ENCODE measurements at places on chromosomes 7 and 10.

DNA sequence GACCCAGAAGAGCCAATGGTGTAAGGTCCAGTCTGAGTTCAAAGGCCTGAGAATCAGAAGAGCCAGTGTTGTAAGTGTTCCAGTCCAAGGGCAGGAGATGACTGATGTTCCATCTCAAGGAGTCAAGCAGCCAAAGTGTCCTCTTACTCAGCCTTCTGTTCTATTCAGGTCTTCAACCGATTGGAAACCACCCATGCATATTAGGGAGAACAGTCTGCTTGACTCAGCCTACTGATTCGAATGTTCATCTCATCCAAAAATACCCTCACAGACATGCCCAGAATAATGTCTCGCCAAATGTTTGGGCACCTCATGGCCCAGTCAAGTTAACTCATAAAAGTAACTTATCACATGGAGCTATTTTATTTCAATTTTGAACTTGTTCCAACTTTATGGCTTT lies 2.9 kb upstream of the WDFY4 start:
- DNase-seq = no peak

DNA sequence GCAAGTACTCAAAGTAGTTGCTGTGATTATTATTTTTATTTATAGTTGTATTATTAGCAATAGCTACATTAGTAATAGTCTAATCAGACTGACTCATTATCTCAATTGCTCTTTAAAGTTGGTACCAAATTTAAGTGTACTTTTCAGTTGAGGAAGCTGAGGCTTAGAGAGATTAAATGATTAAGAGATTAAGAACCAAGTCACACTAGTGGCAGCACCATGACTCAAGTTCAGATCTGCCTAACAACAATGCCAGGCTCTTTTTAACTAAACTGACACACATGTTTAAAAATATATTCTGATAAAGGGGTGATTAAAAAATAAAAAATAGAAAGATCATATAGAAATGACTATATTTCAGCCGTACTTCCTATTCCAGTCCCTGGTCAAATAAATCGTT lies 42.0 kb downstream of the FZD1 start:
- no peak for DNase-seq

DNA sequence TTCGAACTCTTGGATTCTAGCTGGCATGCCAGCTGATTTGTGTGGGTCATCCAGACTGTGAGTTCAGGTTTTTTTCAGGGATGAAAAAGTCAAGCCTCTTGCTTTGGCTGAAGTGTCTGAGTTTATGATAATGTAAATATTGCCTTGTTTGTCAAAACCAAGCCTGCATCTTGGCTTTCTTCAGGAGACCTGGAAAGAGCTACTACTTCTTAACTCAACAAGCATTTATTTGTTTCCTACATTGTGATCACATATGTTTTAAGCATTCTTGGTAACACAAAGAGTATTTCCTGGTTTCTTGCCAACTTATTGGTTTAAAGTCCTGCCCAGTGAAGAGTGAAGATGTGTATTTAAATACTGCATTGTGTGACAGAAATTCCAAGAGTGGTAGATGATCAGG lies 407.1 kb downstream of the LRMDA start:
- no peak for DNase-seq

DNA sequence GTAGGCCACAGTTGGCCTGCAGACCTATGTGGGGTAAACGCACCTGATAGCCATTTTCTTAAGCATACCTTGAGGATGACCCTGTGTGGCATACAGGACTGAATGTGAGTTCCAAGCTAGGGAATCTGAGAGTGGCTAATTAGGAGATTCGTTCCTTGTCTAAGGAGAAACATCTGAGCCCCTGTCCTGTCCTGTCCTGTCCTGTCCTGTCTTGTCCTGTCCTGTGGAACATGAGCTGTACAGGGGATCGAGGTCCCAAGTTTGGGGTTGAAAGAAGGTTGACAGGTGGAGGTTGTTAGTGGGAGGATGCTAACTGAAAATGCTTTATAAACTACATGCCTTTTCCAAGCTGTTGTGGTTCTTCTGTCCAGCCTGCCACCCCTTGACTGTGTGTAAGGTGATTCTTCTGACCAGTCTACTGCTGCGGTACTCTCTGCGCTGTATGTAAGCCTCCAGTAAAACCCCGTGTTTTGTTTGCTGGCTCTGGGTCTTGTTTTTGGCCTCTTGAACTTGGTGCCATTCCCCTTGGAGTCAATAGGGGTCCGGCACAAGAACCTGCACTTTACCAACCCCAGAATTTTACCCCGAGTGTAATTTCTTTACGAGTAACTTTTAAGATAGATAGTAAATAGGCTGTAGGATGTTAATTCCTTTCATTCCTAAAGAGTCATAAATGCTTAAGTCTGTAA lies 26.4 kb downstream of the ZNRF2 start:
- no peak for DNase-seq

DNA sequence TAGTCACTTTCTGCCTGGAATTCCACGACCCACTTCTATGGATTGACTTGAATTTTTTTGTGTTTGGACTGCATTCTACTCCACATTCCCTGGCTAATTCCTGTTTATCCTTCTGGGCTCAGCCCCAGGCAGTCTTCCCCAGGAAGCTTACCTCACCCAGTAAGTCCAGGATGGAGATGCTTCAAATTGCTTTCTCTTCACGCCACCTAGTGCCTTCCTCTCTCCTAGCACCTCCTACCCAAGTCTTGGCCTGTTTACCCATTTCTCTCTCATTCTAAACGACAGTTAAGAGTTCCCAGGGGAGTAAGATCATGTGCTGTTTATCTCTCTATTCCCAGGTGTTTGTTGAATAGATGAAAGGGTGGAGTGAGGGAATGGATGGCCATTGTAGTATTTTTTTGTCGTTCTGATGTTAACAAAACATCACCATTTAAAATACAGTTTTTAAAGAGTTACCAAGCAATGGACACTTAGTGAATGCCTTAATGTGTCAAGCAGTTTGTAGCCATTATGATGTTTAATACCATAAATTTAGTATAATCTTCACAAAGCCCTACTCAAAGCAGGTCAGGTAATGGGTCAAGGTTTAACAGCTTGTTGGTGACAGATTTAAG lies 45.5 kb upstream of the TARP start:
- DNase-seq = peak; percentile 82

DNA sequence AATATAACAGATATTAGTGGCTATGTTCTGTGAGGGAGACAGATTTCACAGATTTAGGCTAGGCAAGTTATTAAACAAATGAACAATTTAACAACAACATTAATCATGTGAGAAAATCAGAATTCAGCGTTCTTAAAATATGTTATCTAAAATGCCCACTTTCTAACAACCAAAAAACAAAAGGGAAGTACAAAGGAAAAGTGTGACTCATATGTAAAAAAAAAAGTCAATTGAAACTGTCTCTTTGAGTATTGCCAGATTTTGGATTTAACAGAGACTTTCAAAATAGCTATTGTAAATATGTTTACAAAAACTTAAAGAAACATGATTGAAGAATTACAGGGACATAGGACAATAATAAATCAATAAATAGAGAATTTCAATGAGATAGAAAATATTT lies 34.8 kb upstream of the ARHGAP22 start:
- no peak for DNase-seq

GRCh38 chr7:31111109-31111451 lies 59.0 kb downstream of the ADCYAP1R1 start:
- DNase-seq = no peak

DNA sequence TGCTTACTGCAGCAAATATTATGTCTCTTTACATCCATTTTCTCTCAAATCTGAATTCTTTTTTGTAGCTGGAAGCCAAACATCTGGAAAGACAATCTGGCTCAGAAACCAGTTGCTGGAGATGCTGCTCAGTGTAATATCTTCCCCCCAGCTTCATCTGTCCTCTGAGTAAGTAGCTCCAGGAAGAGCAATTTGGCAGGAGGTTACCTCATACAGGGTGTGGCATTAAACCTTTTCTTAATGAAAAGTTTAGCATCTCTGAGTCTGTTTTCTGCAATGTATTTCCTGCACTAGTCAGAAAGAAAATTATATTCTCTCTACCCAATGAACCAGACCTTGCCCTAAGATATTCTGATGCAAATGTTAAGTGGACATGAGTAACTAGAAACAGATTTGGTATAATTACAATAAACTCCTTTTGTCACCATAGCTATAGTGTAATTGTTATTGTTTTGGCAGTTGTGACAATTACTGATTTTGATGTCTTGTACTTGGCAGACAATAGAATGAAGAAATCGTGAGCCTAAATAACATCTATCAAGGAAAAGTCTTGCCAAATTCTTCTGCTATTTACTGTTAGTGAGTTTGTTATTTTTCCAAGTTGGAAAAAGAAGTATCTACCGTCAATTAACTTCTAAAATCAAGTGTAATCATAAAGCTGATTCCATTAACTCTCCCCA lies 123.3 kb downstream of the WDFY4 start:
- no peak for DNase-seq

DNA sequence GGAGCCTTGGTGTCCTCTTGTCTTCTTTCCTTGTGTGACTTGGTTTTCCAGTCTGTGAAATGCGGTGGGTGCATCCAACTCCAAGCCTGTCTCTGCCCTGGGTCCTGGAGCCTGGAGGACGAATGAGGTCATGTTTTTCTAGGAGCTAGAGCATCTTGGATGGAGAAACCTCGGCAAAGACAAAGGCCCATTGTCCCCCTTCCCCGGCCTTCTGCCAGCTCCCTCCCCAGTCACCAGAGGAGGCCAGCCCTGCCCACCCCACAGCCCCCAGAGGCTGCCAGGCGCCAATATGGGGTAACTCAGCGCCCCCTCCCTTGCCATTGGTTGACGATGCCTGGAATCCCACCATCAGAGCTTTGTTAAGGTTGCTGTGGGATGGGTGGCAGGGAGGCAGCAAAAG lies 40.4 kb downstream of the KCTD7 start:
- DNase-seq = no peak

DNA sequence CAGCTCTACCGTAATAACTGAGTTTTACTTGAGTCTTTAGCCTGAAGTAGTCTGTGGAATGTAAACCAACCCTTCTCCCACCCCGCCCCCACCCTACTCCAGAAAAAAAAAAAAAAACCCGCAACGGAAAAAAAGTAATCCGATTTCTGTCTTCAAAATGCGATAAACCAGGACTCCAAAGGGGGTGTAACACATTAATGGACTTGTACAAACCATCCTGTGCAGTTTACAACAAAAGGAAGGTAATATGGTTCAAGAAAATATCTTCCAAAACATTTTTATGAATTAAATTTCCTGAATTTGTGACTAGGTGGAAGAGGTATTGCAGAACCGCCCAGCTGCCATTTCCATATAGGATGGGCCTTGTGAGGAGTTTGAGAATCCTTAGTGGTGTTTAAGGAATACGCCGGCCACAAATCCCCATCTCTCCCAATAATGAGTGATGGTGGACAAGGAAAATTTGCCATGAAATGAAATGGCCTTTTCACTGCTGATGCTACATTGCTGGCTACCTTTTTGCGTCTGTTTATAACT lies 10.6 kb downstream of the SKIDA1 start:
- no peak for DNase-seq

GRCh38 chr10:124756156-124756903 lies 12.2 kb upstream of the FAM53B start:
- DNase-seq = no peak

DNA sequence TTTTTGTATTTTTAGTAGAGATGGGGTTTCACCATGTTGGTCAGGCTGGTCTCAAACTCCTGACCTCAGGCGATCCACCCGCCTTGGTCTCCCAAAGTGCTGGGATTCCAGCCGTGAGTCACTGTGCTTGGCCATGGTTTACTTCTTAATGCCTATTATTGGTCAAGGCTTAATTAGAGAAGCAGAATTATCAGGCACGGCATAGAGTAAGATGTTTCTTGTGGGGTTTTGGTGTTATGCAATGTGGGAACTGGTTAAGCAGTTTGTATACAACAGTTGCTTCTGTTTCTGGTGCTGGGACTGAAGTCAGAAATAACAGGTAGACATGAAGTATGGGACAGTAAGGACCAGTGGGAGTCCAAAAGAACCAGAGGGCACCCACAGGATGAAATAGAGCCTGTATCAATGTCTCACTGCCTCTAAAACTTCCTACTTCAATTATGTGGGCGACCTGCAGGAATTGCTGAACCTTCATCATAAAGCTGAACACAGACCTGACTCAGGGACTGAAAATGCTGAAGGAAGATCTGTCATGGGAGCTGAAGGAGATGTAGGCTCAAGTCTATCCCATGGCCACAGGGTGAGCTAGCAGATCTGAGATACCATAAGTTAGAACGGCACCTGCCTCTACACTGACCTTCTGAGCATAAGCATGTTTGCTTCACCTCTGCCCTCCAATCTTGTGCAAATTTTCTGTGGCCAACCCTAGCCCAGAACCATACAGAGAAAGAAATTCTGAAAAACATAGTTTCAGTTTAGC lies 38.3 kb upstream of the VCL start:
- DNase-seq = no peak

DNA sequence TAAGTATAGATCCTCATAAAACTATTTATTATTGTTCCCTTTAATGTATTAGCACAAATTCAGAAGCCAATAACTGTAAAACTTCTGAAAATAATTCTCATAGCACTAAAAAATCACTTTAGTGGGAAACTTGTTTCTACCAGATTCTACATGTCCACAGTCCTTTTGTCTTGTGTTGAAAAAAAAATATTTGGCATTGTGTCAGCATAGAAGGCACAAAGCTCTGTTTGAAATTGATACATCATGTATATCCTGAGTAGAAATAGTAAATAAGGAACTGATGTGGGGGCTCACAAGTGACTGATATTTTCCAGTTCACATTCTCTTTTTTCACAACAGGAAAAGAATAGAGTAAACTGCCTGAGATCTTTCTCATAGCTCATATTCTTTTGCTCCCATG lies 134.6 kb downstream of the GRM3 start:
- no peak for DNase-seq

DNA sequence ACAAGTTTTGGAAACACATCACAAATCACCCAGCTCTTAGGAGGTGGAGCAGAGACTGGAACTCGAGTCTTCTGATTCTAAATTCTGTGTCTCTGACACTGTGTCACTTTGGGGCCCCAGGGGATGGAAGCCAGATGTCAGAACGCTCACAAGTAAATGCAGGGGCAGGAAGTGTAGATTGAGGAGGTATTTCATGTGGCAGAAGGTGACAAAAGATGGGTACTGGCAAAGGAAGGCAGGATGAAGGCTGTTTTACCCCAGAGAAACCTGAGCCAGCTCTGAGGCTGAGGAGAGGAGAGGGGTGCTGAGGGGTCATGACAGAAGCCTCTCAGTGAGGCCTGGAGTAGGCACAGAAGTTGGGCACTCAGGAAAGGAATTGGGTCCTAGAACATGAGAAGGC lies 6.0 kb upstream of the PURB start:
- DNase-seq = no peak

DNA sequence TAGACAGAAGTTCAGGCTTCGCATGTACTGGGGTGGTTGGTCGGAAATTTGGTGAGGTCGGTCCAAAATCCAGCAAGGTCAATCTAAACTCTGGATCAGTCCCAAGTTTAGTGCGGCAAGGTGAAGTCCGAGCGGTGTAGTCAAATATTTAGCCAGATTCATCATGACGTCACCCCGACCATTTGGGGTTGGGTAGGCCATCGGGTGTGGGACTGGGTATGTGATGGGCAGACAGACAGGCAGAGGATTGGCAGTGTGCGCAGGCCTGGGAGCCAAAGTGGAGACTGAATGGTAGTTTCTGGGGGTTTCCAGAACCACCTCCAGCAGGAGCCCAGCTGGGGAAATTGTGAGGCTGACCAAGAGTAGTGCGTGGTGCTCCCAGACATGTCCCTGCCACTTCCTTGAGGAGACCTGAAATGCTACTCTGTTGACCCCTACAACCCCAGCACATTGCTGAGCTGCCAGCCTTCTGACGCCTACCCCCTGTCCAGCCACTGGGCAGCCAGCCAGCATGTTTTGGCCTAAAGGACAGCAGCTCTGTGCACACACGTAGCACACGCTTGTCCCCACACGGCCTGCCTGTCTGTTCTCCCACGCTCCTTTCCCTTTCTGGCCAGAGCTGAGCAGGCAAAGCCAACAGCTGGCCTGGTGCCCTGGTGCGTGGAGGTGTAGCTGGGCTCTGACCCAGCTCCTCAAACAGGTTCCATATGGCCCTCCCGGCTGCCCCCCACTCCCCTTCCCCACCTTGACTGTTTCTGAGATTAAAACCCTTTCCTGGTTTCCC lies 55.9 kb downstream of the FAM241B start:
- DNase-seq = no peak
